ENCODE measurements at places on chromosomes 4 and X.

- no peak for DNase-seq
Measured at GRCh38 chr4:122746485-122746965, 14.0 kb downstream of the BBS12 start.

GRCh38 chr4:185504098-185505047 is 30.9 kb downstream of the PDLIM3 start:
- DNase-seq, result no peak

- DNase-seq, result peak; percentile 79
Measured at GRCh38 chr4:105145156-105145902, 1.3 kb upstream of the TET2 start.

GRCh38 chr4:170652571-170652970 is 562.8 kb upstream of the AADAT start:
- DNase-seq, result no peak

- no peak for DNase-seq
Measured at GRCh38 chr4:165331359-165331758, 3.9 kb downstream of the MSMO1 start.

- DNase-seq, result no peak
Measured at GRCh38 chrX:56788717-56789122, 59.7 kb downstream of the NBDY start.

- no peak for DNase-seq
Measured at GRCh38 chrX:8873956-8874355, 72.8 kb upstream of the FAM9A start.

- DNase-seq, result no peak
Measured at GRCh38 chr4:40856277-40856839, 106.6 kb downstream of the NSUN7 start.

DNA sequence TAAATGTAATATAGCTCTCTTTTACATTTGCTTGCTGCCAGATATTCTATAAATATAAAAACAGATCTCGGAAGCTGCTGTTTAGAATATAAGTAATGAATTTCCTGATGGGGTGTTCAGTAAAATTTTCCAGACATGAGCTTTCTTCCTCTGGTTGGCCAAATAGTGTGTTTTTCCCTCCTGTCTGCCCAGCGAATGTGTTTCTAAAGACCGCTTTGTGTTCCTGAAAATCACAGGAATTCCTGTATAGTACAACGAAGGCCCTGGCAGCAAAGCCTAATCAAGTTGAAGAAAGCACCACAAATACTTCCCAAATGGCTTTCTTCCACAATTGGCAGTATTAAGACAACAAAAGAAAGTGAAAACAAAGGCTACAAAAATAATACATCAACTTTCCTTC is 494.1 kb downstream of the INPP4B start:
- no peak for DNase-seq

GRCh38 chr4:929096-929765 is 2.9 kb downstream of the GAK start:
- no peak for DNase-seq

DNA sequence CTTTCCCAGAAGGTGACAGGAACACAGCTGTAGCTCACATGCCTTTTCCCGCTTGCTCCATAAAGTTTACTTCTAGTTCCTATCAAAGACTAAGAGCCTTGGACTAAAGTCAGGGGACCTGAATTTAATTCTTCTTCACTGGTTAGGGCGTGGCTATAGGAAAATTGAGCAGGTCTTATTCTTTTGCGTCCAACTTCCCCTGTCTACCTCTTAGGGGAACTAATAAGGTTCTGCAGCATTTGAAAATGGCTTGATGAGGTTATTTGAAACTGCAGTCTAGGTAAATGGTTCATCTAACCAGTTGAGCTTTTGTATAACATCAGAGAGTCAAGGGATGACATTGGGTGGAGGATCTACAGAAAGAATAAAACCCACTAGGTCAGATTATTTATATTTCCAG is 2.6 kb downstream of the ARHGAP10 start:
- DNase-seq, result no peak

DNA sequence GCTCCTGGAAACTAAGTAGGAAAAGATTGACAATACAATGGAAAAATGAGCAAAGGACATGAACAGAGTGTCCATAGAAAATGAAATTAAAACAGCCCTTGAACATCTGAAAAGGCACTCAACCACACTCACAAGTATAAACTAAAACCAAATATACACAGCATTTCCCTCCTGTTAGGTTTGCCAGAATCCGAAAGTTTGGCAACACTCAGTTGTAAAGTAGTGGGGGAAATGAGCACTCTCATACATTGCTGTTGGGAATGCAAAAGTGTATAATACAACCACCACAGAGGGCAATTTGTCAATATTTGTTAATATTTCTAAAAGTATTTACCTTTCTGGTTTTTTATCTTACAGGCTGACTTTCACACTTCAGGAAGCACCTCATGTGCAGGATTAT is 84.2 kb upstream of the TMEM164 start:
- no peak for DNase-seq

DNA sequence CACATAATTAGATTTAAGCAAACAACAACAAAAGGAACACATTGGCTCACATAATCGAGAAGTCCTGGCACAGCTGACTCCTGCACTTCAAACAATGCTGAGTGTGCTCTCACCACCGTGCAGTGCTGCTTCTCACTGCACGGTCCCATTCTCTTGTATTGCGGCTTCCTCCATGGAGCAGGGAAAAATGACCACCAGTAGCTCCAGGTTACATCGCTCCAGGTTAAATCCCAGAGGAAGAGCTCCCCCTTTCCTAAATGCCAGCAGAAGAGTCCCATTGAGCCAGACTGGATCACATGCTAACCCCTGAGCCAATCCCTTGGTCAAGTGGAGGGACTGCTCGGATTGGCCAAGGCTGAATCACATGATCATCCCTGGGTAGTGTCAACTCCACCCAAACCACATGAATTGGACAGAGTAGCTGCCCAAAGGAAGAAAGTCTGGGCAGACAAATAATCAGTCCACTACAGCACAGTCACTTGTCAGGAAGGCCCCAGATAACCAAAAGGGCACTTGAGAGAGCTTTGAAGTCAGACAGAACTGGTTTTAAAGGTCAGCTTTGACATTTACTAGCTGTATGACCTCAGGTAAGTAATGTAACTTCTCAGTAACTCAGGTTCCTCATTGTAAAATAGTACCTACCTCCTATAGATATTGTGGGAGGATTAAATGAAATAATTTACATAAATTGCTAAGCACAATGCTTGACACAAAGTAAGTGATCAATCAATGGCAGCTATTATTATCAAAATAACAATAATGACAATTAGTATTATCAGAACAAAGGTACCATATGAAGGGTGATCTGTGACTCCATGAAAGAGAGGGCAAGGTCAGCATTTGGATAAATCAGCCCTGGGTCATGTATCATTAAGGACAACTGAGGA is 14.3 kb downstream of the TEC start:
- DNase-seq, result no peak

DNA sequence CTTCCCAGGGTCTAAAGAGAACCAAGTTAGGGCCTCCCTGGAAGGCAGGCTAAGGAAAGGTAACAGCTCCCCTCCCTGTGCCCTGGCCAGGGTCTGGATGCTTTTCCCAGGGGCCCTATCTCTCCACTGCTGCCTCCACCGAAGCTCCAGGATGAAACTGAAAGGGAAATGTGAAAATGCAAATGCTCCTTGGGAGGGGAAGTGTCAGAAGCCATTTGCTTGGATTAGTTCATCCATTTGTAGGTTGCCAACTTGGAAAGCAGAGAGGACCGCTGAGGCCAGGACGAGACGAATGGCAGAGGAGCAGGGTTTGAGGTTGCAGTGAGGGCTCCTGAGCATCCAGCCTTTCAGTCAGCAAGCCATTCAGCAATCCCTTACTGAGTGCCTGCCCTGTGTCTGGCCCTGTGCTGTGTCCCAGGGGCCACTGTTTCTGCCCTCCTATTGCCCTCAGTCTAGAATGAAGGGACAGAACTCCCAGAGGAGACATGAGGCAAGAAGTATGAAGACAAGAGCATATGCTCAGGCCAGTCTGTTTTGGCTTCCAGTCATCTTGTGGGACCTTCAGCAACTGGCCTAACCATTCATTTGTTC is 45.9 kb upstream of the PGRMC1 start:
- no peak for DNase-seq

DNA sequence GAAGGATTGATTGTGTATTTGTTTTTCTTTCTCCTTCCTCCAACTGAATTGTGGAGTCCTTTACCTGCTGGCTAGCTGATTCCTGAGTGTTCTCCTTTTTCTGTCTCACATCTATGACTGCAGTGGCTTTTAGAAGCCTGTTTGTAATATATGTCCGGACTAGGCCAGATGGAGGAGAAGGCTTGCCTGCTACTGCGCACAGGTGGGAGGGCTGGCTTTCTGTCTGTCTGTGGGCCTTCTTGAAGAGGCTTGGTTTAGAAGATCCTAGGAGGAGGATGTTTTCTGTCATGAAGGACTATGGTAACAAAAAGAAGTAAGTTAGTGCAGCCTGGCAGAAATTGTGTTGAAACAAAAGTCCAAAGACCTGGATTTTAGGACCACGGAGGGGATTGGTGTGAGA is 8.5 kb downstream of the PPP1R3F start:
- no peak for DNase-seq

DNA sequence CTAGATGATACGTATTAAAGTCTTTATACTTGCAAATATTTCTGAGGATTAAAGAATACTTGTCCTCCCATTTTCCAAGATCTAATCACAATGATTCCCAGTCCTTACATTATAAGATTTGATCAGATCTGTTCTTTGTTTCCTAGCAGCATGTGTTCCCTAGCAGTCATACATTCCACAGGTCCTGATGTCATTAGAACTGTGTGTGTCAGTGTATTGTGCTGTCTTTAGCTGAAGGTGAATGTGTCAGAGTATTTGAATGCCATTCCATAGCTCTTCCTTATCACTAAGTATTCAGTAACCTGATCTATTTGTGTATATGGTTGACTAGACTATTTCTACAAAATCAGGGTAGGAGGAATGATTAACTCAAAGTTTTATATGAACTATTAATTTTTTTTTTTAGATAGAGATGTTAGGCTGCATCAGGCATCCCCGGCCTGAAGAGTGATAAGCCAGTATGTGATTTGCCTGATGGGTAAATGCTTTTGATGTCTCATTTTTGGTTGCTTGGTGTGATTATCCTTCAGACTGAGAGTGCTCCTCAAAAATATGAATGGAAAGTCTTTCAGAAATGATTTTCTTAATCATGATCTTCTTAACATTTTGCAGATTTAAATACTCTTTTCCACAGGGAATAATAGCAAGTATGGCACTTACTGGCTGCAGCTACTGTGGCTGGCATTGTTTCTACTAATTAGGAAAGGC is 4.4 kb downstream of the ADGRL3 start:
- no peak for DNase-seq

- DNase-seq, result no peak
Measured at GRCh38 chrX:3532581-3533085, 180.8 kb downstream of the PRKX start.

- no peak for DNase-seq
Measured at GRCh38 chr4:128315756-128316520, 28.3 kb upstream of the PGRMC2 start.

DNA sequence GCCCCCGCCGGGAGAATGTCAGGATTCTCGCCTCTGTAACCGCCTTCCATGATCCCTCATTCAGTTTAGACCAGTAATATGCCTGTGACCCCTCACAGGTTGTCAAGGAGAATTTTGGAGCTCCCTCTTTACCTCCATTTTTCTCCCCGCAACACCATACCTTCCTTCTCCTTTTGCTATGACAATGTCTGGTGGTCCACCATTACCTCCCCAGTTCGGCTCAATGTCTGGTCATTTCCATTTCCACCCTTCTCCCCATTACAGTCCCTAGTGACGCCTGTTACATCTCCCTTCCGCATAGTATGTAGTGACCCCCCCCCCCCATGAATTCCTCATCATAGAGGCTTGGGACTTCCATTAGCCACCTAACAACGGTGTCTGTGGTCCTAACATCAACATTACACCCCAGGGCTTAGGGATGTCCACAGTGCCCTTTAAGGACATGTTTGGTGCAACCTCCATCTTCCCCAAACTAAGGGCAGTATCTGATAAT is 700 bp downstream of the ARAF start:
- DNase-seq, result no peak

DNA sequence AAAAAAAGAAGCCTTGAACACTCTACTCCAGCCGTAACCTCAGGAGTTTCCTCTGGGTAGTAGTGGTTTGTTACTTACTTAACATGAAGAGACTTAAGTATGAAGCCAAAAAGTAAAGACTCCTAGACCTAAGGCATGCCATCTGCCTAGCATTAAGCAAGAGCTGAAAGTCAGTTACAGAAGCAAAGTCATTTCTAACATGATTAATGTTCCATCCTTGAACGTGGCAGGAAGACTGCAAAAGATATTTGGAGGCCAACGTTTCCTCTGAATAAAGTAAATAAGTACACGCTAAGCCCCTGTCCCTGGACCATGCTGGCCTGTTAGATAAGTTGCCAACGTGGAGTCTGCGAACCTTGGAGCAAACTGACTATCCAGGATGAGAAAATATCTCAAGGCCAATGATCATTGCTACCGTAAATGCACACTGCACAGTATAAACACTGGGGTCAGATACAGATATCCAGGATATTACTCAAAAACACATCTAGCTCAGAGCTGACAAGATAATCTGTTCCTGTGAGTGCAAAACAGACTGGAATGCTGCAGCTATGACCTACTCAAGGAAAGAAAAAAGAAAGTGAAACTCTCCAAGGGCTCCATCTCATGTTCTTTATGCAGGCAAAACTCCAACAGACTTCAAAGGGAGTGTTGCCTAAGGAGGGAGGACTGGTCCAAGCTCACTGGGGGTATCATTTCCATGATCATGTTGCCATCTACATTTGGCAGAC is 255.8 kb downstream of the COL25A1 start:
- DNase-seq, result no peak

DNA sequence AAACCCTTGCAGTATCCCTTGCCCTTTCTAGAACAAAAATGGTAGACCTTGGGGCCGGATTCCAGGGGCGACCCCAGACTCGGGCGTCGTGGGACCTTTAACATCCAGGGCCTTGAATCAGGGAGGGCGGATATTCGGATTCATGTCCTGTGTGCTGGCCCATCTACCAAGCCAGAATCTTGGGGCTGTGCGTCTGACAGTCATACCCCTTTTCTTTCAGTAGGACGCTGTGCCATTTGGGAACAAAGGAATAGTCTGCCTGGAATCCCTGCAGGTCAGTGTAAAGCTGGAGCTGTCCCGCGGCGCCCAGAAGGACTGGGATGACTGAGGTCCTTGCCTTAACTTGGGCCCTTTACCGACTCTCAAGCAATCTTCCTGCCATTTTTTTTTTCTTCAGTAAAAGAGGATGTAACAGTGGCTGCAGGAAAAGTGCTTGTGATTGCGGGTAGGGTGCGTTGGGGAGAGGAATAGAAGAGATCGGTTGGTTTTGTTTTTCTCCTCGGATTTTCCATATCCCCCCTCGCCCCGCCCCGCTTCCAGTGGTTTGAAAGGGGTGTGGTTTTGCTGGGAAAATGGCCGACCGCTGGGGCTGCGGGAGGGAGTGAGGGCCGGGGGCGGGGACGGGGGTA is 518 bp downstream of the ARMCX1 start:
- peak; percentile 32 for DNase-seq

- DNase-seq, result no peak
Measured at GRCh38 chr4:68372588-68372987, 22.7 kb upstream of the YTHDC1 start.

DNA sequence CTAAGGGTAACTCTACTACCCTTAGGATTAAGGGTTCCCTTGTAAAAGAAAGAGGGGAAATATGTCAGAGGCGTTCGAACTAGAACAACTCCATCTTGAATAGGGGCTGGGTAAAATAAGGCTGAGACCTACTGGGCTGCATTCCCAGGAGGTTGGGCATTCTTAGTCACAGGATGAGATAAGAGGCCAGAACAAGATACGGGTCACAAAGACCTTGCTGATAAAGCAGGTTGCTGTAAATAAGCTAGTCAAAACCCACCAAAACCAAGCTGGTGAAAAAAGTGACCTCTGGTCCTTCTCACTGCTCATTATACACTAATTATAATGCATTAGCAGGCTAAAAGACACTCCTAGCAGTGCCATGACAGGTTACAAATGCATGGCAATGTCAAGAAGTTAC is 922.0 kb downstream of the DMD start:
- DNase-seq, result no peak
